ENCODE measurements at places on chromosomes 2 and 18.

GRCh38 chr2:223460209-223460608 is 142.0 kb downstream of the SCG2 start:
- no peak for DNase-seq

- no peak for DNase-seq
Observed at GRCh38 chr2:223618172-223619035, 16.2 kb upstream of the SCG2 start.

DNA sequence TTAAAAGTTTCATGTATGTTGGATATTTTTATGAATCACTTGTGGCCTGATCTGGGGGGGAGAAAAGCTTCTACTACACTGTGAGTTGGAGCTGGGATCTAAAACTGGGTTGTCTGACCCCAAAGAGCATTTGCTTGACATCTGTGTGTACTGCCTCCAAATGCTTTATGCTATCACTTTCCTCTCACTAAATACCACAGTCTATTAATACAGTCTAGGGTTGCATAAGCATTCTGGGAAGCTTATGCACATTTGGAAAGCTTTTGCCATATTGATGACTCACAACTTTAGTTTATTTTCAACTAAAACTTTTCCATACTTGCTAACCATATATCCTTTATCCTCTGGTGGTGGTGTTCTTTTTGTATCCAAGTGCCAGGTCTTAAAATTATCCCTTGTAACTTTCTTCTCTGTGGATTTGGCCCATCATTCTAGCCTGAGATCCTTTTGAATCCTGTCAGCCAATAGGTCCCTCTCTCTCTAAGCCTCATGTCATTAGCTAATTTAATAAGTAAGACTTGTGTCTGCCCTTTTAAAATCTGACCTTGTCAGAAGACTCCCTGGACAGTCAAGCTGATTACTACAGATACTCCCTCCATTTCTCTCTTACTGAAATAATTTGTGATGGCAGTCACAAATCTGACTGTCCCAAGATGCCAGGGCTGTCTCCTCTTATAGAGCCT is 72.7 kb downstream of the NXPH2 start:
- DNase-seq, result peak; percentile 80

- no peak for DNase-seq
Observed at GRCh38 chr2:37625796-37626571, 45.5 kb downstream of the CDC42EP3 start.

DNA sequence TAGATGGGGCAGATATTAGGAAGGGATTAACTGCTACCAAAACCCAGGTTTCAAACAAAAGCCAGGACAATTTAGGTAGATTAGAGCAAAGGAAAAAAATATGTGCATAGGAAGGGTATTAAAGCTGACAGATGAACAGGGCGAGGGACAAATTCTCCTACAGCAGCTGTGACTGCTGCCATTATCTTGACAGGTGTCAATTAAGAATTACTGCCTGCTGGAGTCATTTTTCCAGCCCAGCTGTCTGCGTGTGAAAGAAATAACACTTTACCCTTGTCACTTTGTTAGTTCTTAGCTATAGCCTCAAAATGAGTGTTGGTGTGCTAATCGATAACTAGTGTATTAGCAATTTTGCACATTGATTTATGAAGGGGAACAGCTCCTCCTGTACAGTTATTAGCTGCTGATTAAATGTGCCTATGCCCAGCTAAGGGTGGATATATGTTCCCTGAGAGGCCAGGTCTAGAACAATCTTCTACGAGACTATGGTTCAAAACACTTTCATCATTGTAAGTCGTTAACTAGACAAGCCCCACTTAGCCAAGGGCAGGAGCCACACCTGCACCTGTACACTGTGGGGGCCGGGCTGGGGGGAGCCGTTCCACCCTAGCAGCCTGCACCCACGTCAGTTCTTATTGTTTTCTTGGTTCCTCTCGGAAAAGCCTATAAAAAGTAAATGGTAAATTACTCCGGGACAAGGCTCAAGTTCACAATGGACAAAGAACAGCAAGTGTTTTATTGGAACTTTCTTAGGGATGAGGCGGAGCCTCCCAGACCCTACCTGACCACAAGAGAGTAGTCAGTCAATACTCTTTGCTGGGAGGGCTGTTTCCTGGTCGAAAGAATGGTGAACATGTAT is 7.7 kb downstream of the TSHZ1 start:
- DNase-seq, result no peak

GRCh38 chr2:186780701-186781316 is 68.2 kb downstream of the ZSWIM2 start:
- DNase-seq, result no peak
